ENCODE measurements at places on chromosomes 7 and 10. TPM values are rescaled to one million over a fixed set of nuclear protein-coding genes. Genes with fewer than 3 reads are reported as not detected.

The TWIST1 gene
- 22.3 TPM for total RNA-seq

The MARCHF5 gene
- total RNA-seq = 6.7 TPM

The ZNF467 gene
- 4.1 TPM for total RNA-seq

The TLX1 gene
- not detected for total RNA-seq

The TMEM270 gene
- total RNA-seq = not detected

The INSYN2A gene
- total RNA-seq = not detected

The NHLRC2 gene
- 24.1 TPM for total RNA-seq

The RAPGEF5 gene
- total RNA-seq = 5.6 TPM

The SPDYE6 gene
- not detected for total RNA-seq

The INMT gene
- not detected for total RNA-seq

The TRPV5 gene
- not detected for total RNA-seq

The HOXA1 gene
- 1.4 TPM for total RNA-seq

The C7orf33 gene
- total RNA-seq = not detected

The LIPF gene
- total RNA-seq = not detected

The AGAP9 gene
- 5.6 TPM for total RNA-seq

GRCh38 chr10:11553773-11554381 is 57.6 kb downstream of the USP6NL start:
- DNase-seq = no peak

- DNase-seq = no peak
These were observed 1.6 kb downstream of the DENND11 start for GRCh38 chr7:141700296-141700847.

GRCh38 chr7:123727071-123727837 is 21.5 kb downstream of the WASL start:
- peak; percentile 74 for DNase-seq

DNA sequence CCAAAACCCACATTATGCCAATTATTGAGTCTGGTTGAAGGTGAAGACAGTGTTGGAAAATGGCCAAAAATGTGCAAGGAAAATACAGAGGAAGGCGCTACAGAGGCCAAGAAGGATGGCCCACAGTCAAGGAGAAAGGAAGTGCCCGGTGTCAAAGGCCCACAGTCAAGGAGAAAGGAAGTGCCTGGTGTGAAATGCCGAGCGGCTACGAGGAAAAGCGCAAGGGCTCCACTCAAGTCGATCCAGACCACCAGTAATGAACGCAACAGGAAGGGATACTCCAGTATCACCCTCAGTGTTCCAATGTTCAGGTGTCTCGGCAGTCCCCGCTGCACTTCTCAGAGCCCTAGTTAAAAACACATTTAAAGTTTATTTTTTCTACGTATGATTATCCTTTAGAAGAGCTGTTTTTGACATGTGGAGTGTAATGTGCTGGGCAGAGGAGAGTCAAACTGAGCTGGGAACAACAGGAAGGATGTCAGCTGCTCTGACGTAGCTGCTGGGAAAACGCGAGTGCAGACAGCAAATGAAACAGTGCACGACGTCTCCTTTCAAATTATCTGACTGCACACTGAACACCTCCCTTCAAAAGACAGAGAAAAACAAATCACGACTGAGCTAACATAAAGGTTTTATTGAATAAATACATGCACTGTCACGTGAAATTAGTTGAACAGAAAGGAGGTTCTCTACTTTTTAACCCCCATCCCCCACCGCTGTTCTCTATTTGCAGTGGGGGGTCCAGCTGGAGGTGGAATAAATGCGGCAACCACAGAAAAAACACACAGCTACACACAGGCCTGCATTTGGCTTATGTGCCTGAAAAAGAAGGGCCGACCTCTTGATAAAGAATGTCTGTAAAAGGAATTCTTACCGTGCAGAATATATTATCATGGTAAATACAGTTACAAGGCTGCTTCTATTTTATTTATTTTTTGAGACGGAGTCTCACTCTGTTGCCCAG is 26.1 kb upstream of the NCAPG2 start:
- no peak for DNase-seq

DNA sequence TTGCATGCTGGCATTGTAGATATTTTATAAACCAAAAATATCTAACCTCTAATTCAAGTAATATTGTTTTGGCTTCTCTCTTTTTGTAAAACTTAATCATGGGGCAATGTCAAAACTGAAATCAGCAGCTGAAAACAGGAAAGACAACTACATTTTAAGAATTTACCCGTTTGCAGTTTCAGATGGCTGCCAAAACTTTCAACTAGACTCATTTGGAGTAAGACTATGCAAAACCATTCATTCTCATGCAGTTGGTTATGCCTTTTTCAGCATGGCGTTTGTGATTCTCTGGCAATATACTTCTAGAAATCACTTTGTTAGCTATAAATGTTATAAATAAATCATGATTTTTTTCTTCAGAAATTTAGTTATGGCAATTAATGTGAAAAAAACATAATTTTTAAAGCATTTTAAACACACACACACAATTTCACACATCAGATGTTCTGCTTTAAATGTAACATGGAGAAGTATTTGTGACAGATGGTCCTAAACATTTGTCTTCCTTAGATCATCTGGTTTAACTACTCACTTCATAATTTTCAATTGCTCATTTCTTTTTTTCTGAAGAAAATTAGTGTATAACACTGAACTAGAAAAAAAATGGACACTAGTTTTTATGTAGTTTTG is 116.4 kb downstream of the ITGB8 start:
- no peak for DNase-seq

DNA sequence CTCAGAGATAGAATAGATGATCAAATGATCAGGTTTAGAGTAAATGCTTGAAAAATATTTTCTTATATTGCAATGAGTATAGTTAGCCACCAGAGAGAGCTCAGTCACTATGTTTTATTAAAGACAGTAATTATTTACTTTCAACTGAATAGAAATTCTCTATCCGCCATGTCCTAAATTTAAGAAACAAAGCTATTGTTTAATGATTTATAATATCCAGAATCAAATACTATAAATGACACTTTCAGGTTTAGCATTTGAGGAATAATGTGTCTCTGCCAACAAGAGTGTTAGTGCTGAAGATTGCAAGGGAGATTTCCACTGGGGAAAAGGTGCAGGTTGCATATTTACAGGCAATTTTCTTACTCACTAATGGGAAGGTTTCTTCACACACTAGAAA is 184.7 kb downstream of the DGKB start:
- DNase-seq = peak; percentile 57

DNA sequence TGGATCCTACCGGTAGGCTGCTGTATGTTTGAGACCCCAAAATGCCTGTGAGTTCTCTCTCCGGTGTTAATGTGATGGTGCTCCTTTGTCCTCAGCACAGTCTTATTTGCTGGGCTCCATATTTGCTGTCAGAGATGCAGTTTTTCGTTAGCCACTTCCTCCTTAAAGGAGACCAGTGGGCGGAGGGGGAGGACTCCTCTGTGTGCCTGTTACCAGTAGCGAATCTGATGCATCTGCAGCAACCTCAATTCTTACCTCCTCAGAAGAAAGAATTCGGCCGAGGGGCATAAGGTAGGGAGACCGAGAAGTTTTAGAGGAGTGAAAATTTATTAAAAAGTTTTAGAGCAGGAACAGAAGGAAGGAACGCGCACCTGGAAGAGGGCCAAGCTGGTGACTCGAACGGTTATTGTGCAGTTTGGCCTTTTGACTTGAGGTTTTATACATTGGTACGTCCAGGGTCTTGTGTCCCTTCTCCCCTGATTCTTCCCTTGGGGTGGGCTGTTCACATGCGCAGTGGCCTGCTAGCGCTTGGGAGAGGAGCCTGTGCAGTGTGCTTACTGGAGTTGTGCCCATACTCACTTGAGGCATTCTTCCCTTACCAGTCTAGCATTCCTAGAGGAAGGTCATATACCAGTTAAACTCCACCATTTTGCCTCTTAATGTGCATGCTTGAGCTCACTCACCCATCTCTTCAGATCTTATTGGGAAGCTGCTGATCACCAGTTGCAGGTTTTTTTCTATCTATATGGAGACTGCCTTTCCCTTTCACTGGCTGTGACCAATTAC is 49.5 kb downstream of the GNAI1 start:
- no peak for DNase-seq

DNA sequence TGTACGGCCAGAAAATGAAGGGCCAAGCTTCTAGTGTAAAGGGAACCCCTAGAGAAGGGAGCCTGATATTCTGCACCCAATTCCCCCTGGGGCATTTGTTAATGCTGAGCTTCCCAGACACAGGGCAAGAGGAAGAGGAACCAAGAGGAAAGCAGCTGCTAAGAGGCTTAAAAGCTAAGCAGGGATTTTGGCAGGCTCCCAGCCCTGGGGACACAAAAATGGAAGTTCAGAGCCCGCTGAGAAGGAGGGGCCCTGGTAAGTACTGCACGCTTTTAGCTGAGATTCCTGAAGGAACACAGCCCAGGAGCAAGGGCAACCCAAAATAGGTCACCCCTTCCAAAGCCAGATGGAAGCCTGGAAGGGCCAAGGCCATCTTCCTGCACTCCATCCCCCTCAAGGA is 387.3 kb upstream of the MGMT start:
- no peak for DNase-seq

DNA sequence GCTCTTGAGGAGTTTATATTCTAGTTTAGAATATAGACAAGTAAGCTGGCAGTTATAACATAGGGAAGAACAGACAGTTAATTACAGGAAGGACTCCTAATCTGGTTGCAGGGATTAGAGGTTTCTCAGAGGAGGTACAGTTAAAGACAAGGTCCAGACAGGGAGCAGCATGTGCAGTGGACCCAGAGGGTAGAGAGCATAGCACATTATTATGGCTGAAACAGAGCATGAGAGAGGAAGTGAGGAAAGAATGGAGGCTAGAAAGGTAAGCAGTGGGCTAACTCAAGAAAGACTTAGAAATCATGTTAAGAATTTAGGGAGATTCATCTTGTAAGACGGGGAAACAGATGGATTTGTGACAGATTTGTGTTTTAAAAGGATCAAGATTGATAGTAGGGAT is 9.7 kb downstream of the MIOS start:
- no peak for DNase-seq

GRCh38 chr10:33734393-33735155 is 400.1 kb upstream of the NRP1 start:
- DNase-seq = no peak

GRCh38 chr10:31822616-31823318 is 105.9 kb downstream of the ARHGAP12 start:
- DNase-seq = no peak

GRCh38 chr7:1011297-1012003 is 28.5 kb downstream of the CYP2W1 start:
- no peak for DNase-seq

- DNase-seq = no peak
These were observed 737.7 kb upstream of the C7orf33 start for GRCh38 chr7:147852833-147853232.

DNA sequence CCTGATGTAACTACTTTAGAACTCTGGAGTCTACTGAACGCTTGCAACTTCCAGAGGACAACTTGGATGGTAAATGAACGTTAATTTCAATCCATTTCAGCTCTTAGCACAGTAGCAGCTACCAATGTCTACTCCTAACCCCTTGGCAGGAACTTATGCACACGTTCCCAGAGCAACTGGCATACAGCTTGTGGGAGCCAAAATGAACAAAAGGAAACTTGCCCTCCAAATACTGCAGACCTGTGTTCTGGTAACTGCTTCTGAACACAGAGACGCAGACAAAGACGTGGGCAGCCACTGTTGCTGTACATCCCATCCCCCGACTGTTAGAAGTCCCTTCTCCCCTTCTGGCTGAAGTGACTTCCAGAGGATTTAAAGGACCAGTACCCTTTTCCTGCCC is 61.3 kb downstream of the XPNPEP1 start:
- no peak for DNase-seq

Data from PC-3 (cell line).